Stimulated activated CD8-positive, alpha-beta memory T cell treated with anti-CD3 and anti-CD28 coated beads, Interleukin-4, amount 100 ng/mL, for 4 hours (primary cell): ENCODE measurements at places on chromosomes 6 and 20.

DNA sequence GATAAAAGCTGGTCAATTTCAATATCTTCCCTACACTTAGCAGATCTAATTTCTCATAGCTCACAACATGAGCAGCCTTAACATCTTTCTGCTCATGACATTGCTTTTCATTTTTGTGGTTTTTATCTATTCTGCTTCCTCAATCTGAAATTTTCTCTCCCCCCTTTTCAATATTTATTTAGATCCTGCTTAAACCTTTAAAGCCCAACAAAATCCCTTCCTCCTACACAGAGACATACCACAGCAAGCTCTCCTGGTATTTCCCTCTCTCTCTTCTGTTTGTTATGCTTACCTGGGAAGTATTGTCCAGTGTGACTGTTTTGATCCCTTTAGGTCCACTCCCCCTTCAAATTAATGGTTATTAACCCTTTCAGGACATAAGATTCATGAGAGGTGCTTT, 582.5 kb downstream of the RFPL4B start:
- DNase-seq, result no peak

DNA sequence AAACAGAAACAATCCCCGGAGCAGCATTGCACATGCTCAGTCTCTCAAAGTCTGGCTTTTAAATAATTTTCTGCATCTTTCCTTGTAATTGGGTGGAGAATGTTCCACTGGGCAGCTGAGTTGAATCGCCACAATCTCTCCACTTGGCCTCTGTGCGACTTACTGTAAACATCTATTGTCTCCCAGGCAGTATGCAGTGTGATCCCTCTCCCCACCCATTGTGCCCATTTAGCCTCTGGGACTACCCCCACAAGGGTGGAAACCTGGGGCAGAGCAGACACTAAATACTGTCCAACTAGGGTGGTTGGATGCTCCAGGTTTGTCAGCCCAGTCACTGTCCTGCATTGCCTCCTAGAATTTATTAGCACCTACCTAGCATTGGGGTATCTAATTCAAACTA, 96.2 kb downstream of the JARID2 start:
- no peak for DNase-seq

GRCh38 chr6:111740506-111740905, 132.7 kb downstream of the FYN start:
- DNase-seq, result no peak

GRCh38 chr6:15841937-15842726, 179.3 kb upstream of the DTNBP1 start:
- DNase-seq, result no peak

DNA sequence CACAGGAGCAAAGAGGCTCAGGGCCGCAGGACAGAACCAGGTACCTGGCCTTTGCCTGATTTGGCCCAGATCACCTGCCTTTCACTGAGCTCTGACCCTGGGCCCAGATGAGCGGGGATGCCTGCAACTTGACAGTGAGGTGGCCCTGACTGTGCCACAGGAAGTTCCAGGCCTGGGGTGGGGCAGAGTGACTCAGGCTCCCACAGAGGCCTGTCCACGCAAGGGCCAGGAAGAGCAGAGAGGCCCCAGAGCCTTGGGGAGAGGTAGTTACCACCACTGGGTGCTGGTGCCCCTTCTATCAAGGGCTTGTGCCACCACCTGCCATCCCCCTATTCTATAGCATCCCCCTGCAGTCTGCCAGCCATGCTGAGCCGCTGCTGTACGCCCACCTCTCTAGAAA, 4.1 kb upstream of the NOL4L start:
- DNase-seq, result no peak

GRCh38 chr6:64415926-64416325, 780.3 kb downstream of the PHF3 start:
- no peak for DNase-seq

DNA sequence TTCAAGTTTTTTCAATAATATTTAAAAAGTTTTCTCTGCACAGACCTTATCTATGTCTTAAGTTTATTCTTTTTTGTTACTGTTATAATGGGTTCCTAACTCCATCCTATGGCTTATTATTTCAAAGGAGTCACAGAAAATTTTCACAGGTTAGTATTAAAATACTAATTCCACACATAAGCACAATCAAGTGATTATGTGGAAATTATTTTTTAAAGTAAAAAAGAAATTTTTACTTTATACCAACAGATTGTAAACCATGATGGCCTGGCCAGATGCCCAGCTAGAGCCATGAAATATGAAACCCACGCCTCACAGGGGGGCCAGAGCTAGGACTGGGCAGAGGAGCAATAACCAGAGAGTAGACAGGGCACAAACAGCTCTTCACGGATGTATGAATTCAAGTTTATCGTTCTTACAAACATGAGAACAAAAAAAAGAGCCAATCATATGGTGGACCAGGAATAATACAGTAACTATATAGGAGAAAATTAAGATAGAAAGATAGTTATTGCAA, 34.0 kb downstream of the NUDT3 start:
- DNase-seq, result no peak

GRCh38 chr20:37651932-37652331, 41.9 kb upstream of the CTNNBL1 start:
- DNase-seq, result no peak

DNA sequence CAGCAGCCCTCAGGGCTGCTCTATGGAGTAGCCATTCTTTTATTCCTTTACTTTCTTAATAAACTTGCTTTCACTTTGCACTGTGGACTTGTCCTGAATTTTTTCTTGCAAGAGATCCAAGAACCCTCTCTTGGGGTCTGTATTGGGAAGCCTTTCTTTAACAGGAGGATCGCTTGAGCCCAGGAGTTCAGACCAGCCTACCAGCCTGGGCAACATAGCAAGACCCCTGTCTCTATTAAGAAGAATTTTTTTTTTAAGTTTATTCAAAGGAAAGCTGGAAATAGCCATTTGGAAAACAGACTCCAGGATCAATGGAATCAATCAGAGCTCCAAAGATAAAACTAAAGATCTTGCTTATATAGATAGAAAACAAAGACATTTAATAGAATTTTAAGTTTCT, 29.1 kb downstream of the OR2B2 start:
- DNase-seq, result no peak

- no peak for DNase-seq
Measured at GRCh38 chr6:30883685-30884520, at the start of gene DDR1. TSS of gene DDR1 (plus strand) at chr6:30884519. CDS start at chr6:30888730, 4,211 bp downstream.

DNA sequence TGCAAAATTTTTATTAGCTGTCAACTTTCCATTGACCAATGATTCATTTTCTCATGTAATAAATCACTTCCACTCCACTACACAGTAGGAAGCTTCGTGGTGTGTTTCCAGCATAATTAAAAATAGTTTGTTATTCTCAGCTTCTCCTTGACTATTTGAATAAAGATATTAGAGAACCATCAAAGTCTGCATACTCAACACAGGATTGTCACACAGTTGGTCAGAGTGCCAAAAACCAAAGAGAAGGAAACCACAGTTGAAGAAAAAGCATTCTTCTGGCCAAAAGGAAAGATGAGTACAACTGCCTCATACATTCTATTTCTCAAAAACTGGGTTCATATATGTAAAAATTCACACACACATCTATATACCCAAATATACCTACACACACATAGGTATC, 455.1 kb upstream of the HSF2 start:
- DNase-seq, result no peak

GRCh38 chr6:90105506-90106170, 191.0 kb downstream of the BACH2 start:
- DNase-seq, result no peak

GRCh38 chr20:9253006-9253539, 184.2 kb downstream of the PLCB4 start:
- DNase-seq, result no peak

- no peak for DNase-seq
Measured at GRCh38 chr6:30712441-30712945, 4.6 kb downstream of the MDC1 start.

GRCh38 chr6:24908650-24909035, 27.1 kb downstream of the RIPOR2 start:
- no peak for DNase-seq

DNA sequence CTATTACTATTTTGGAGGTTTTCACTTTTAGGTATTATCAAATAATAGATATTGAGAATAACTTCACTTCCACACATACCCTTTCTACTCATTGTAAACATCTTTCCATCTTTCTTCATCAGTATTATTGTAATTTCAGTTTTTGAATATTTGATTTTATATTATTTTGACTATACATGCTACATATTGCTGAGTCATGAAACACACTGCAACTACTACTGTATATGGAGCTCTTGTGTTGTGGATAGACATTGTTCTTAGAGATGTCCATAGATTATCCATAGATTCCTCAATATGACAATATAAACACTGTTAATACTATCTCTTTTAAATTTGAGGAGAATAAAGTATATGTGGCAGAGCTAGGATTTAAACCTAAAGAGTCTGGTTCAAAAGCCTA, 819 bp upstream of the IMPG1 start:
- no peak for DNase-seq

DNA sequence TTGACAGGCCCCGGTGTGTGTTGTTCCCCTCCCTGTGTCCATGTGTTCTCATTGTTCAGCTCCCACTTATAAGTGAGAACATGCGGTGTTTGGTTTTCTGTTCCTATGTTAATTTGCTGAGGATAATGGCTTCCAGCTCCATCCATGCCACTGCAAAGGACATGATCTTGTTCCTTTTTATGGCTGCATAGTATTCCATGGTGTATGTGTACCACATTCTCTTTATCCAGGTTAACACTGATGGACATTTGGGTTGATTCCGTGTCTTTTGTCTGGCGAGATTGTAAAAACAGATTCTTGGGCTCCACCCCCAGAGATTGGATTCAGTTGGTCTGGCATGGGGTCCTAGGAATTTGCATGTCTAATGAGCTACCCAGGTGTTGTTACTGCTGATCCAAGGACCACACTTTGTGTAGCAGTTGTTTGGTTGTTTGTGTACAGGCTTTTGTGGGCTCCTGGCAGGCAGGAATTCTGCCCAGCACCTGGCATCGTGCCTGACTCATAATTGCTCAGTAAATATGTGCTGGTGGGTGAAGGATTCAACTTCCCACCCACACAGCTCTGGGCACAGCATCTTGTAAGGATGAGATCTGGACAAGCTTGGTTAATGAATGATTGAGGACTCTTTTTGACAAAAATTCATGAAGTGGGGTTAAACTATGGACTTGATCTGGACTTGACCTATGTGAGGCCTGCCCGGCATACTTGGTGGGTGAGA, 5.2 kb downstream of the TOX2 start:
- DNase-seq, result no peak

DNA sequence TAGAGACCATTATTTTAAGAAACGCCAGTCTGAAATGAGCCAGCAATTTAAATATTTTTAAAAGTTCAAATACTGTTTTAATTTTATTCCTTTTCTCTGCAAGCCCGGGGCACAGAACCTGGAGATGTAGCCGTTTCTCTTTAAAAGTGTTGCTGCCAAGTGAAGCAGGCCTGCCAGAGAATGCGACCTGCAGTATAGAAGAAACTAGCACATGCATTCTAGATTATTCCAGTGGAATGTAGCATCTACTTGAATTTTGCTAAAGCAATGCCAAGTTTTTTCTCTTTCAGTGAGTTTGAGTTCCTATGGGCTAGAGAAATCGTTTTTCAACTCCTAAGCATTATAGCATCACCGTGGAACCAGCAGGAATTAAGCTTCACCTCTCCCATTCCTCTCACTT, 101.3 kb downstream of the QRSL1 start:
- no peak for DNase-seq

DNA sequence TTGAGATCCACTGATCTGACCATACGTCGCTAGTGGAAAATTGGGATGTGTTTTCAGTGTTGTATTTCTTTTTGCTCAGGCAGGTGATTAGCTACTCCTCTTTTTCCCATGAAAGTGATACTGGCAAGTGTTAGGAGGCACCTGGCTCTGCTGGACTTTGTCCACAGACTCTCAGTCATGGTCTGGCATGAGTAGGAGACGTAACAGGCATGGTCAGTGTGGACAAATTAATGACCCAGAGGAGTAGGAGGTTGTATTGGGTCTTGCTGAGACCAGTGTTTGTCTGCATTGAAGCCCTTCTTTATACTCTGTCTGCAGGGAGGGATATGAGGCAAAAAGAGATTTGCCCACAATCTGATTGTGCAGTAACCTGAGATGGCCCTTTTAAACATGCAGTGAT, 178.7 kb downstream of the DTNBP1 start:
- no peak for DNase-seq

DNA sequence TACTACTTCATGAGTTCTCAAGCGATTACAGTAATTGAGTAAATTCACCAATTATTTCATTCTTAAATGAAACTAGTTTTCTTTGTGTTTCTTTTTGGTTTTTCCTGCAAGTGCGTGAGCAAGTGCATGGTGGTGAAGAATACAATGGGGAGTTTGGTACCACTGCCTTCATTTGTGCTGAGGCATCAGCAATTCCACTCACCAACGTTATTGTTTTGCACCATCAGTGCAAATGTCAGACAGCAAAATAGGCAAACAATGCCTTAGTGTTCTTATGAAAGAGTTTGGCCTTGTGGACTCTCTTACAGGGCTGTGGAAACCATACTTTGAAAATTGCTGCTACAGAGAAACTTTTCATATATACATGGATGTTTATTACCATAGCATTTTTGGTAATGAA, 8.2 kb downstream of the CDH26 start:
- DNase-seq, result no peak

- DNase-seq, result no peak
Measured at GRCh38 chr6:114049367-114049966, 78.5 kb upstream of the HDAC2 start.

DNA sequence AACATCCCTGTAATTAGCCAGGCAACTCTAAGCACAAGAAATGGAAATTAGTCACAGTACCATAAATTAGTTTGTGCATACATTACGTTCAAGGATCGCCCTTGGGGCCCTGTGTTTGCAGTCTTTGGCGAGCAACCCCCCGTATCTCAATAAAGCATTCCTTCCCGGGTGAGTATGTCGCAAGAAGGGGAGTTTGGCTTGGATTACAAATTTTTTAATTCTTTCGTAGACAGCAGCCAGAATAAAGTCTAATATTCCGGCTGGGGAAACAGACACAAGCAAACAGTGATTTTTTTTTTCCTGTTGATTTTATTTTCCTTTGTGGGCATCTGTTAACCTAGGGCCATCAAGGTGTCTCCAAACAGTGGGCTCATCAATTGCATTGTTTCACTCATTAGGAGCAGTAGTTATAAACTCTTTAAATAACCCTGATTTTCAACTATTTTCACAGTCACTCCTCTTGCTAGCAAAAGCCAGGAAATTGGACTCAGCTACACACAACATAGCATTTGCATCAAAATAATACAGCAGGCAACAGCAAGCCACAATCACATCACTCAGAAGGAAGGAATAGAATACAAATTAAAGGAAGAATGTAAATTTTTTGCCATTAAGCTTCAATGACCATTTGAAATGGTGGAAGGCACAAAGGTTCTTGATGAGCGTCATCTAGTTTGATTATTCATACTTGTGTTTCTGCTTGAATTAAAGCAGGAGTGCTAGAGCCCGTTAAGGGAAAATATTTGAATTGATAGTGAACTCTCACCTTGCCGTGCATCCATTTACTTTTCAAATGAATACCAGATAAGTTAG, 85.3 kb downstream of the LINC00237 start:
- DNase-seq, result no peak

GRCh38 chr6:2782825-2783187, 17.6 kb downstream of the WRNIP1 start:
- no peak for DNase-seq

GRCh38 chr6:142112451-142113061, 20.2 kb upstream of the GJE1 start:
- peak; percentile 58 for DNase-seq

GRCh38 chr20:32006841-32007786, 3.1 kb upstream of the CCM2L start:
- DNase-seq, result no peak
